ENCODE measurements at places on chromosomes 6 and 20.

- DNase-seq, result no peak
Measured at GRCh38 chr20:17875981-17876385, 92.6 kb downstream of the SNX5 start.

DNA sequence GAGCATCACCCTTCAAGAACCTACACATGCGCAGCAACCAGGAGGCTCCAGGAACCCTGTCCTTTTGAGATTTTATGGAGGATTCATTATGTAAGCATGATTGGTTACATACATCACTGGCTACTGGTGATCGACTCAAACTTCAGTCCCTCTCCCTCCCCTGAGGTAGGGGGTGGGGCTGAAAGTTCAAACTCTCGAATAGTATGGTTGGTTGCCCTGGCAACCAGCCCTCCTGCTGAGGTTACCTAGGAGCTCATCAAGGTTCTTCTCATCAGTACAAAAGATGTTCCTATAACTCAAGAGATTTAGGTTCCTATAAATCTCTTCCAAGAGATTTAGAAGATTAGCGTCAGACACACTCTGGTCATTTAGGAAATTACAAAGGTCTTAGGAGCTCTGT, 21.9 kb upstream of the ZSCAN9 start:
- no peak for DNase-seq

DNA sequence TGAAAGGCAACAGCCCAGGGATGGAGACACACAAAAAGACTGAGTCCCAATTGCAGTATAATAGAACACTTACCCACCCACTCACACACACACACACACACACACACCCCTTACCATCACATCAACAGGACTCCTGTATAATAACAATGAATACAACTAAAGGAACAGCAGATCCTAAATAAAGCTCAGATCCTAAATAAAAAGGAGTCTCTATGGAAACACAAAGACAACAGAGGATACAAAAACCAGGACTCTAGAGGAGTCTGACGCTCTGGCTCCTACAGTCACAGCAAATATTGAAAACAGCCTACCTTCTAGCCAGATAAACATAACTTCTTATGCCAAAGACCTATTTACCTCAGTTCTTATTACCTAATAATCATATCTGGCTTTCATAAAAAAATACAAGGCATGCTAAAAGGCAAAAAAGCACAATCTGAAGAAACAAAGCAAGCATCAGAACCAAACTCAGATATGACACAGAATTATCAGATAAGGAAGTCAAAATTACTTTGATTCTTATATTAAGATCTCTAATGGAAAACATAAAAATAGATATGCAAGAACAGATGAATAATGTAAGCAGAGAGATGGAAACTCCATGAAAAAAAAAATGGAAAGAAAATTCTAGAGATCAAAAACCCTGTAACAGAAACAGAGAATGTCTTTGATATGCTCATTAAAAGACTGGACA, 134.9 kb downstream of the MMUT start:
- DNase-seq, result no peak

GRCh38 chr6:152458648-152459644, 178.2 kb downstream of the SYNE1 start:
- DNase-seq, result no peak

DNA sequence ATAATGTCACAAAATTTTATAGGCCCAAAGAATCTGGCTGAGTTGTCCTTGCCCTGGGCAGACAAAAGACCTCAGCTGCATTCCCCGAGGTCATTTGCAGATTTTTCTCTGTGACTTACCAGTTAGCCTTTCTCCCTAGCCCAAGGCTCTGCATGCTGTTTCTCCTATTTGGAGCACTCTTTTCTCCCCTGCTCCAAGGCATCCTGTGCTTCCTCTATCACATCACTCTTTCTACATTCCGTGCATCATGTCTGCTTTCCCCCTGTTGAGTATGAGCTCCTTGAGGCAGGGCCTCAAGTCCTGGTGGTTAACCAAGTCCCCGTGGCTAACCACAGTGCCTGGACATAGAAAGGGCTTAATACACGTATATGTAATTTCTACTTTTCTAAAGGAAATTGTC, 593 bp upstream of the GSTA3 start:
- no peak for DNase-seq

DNA sequence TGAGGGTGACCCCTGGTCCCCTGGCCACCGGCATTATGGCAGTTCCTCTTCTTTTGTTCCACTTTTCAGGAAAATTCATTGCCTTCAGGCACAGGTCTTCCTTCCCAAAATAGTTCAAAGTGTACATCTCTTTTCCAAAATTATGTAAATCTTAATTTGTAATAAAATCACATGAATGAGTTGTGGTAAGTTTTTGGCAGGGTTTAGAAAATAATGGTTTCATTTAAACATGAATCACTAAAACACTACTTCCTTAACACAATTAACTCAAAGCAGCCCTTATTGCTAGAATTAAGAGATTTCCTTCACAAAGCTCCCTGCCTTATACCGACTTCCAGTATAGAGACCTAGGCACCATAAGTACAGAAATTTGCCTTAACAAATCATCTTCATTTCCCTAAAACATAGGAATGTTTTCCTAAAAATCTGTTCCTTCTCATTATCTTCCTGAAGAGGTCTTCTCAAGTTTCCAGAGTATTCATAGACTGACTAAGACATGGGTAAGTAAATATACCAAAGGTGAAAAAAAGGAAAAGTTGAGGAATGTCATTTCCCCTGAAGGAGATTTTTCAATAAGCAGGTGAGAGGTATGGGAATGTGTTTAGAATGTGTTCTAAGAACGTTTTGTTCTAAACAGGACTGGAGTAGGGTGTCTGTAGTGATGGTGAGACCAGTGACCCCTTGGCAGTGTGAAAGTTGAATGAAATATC, 148.2 kb upstream of the CITED2 start:
- no peak for DNase-seq

GRCh38 chr6:139520321-139520768, 145.9 kb upstream of the CITED2 start:
- no peak for DNase-seq

- DNase-seq, result no peak
Measured at GRCh38 chr6:137651591-137652335, 157.6 kb upstream of the OLIG3 start.

- DNase-seq, result no peak
Measured at GRCh38 chr6:122622479-122622878, 12.3 kb downstream of the PKIB start.

- DNase-seq, result no peak
Measured at GRCh38 chr6:27144740-27145079, 102.8 kb upstream of the PRSS16 start.

GRCh38 chr20:36784900-36785299, 11.3 kb upstream of the DSN1 start:
- DNase-seq, result no peak

- no peak for DNase-seq
Measured at GRCh38 chr6:166997768-166998255, 1.4 kb upstream of the CEP43 start.

DNA sequence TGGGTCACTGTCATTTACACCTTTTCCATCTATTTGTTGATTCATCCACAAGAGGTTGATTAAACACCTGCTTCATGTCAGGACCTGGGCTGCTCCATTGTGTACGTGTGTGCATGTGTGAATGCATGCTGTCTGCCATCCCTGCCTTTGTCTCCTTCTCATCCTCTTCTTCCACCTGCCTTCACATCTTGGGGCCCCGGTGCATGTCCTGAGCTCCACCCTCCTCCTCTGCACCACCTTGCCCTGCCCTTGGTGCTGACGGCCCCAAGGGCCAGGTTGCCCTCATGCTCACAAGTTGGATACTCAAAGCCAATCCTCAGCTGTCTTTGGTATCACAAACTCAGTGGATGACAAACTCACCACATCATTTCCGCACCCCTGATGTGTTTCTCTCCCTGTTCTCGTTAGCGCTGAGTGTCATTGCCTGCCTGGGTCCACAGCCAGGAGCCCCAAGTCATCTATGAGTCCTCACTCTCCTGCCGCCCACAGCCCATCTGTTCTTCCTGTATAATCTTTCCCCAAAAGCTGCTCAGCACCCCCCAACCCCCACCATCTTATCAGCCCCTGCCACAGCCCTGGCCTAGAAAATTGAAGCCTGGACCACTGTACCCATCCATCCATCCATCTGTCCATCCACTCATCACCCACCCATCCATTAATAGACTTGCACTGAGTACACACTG, 85.0 kb downstream of the SRC start:
- DNase-seq, result no peak

GRCh38 chr20:8749986-8750385, 318.9 kb upstream of the PLCB4 start:
- no peak for DNase-seq

GRCh38 chr6:106973836-106974335, 643 bp downstream of the CD24 start:
- DNase-seq, result no peak

DNA sequence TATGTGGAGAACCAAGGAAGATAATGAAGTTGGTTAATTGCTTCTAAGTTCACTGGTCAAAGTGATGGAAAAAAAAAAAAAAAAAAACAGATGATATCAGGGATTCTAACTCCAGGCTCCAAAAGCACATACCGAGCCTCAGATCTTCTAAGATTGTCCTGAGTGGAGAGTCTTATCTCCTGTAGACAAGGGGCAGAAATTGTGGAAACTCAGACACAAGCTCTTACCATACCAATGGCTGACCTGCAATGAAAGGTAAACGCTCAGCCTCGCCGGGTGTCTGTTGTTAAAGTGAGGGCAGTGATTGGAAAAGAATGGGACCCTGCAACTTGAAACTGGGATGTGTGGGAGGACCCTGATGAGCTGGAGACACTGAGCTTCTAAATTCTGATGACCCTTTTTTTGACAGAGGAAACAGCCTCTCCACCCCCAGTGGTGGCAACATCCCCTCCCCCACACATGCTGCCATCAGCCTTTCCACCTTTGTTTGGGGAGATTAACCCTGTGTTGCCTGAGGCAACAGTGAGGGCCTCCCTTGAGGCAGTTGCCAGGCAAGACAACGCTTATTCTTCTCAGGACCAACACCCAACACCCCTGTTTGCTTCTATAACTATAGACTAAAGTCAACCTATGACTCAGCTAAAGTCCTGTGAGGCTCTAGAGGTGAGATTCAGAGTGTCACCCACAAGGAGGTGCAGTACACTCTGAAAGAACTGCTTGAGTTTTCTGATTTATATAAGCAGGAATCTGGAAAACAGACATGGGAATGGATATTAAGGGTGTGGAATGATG, 154.0 kb downstream of the THBS2 start:
- no peak for DNase-seq

GRCh38 chr6:142872376-142872775, 72.6 kb downstream of the HIVEP2 start:
- DNase-seq, result no peak

DNA sequence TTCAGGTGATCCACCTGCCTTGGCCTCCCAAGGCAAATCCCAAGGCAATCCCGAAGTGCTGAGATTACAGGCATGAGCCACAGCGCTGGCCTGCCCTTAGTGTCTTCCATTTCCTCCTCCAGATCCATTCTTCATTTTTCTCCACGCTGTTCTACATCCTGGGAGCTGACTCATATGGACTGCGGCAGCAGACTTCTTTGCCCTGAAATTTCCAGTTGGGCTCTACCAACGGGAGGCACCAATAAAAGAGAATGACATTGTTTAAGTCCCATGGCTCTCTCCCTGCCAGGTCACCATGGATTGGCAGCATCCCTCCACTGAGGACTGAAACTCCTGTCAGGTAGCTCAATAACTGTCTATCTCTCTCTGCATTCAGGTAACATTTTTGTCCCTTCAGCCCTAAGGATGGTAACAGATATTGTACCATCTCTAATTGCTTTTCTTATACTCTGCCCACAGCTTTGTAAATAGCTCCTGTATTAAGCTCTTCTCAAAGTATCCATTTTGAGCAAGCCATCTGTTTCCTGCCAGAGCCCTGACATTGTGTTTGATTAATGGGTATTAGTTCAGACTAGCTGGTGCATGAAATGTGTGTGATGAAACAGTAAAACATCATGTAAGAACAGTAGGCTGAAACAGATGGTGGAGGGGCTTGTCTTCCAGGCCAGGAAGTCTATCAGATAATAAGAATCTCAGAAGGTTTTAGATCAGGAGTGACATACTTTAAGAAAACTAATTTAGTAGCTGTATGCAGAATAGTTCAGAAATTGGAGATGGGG, 3.6 kb downstream of the TBCC start:
- DNase-seq, result no peak

DNA sequence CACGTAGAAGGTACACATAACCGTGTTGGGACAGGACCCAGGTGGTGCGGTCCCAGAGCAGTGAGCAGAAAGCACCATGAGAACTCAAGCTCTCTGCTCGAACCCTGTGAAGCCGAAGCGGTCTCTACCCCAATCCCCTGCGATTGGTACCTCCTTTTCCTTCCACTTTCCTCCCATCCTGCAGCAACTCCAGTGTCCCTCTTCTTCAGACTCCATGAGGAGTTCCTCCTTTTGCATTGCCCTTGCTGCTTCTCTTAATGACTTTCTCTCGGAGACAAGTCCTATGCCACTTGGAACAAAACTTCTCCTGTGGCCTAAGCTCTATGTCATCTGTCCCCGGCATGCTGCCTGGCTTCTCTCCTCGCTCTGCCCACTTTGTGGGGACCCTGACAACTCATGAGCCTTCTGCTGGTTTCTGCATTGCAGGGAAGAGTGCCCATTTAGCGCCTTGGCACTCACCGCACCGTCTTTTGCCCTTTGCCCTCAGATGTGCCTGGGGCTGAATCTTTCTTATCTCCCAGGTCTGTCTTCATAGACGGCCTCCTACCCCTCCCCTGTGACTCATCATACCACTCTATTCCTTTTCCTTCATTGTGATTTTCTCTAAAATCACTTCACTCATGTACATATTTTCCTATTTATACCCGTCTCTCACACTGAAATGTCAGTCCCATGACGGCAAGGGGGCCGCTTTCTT, 9.2 kb upstream of the ZNF831 start:
- no peak for DNase-seq

- DNase-seq, result no peak
Measured at GRCh38 chr20:51667002-51667408, 101.2 kb downstream of the ATP9A start.

- no peak for DNase-seq
Measured at GRCh38 chr6:46521464-46521971, 30.3 kb upstream of the RCAN2 start.

- DNase-seq, result no peak
Measured at GRCh38 chr6:166957087-166957804, 896 bp upstream of the RNASET2 start.

DNA sequence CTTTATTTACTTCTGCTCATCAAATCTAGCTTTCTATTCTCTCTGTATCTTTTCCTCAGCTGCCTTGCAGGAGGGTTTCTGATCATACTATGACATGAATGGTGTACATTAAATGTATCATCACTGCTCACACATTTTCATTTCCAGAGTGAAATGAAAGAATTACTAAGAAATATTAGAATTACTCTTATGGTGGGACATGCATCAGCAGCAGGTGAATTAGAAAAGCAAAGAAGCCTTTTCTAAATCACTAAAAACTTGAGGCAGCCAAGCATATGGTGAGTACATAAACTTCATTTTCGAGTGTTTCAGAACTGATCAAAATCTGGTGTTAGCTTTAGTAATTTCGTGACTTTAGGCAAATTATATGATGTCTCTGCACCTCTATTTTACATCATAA, 23.6 kb downstream of the IL17A start:
- no peak for DNase-seq

- peak; percentile 72 for DNase-seq
Measured at GRCh38 chr6:134323698-134324097, 5.8 kb upstream of the SGK1 start.

Measured in putamen (tissue), 1 donor.